ENCODE measurements at places on chromosomes 3 and 15.

- DNase-seq: no peak
Observed at GRCh38 chr15:36545467-36545992, 33.9 kb upstream of the CDIN1 start.

DNA sequence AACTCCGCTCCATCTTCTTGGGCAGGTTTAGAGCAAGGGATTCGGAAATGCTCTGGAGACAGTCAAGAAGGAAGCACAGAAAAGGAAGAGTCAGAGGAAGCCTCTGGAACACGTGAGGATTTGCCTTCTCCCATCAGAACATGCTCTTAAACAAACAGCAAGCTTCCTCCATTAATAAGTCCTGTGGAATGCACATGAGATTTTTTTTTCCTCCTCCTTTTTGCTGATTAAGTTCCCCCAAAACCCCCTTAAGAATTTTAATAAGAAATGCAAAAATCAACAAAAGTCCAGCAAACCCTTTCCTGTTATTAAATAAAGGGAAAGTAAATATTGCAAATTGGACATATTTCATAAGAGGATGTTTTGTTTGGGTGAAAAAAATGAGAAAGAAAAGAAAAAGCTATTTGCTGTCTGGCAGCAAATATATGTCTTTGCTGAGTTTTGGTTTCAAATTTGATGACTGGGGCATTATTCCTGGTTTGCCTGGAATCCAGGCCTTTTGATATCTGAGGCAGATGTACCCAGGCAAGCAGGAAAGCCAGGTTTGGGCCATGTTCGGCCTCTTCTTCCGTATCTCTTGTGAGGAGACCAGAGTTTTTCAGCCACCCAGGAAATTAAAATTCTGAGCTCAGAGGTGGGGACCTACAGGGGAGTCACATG, 7.9 kb upstream of the TSEN2 start:
- no peak for DNase-seq

GRCh38 chr3:181929501-181929900, 217.8 kb downstream of the SOX2 start:
- no peak for DNase-seq

- no peak for DNase-seq
Observed at GRCh38 chr3:172328282-172328681, 120.0 kb downstream of the GHSR start.

DNA sequence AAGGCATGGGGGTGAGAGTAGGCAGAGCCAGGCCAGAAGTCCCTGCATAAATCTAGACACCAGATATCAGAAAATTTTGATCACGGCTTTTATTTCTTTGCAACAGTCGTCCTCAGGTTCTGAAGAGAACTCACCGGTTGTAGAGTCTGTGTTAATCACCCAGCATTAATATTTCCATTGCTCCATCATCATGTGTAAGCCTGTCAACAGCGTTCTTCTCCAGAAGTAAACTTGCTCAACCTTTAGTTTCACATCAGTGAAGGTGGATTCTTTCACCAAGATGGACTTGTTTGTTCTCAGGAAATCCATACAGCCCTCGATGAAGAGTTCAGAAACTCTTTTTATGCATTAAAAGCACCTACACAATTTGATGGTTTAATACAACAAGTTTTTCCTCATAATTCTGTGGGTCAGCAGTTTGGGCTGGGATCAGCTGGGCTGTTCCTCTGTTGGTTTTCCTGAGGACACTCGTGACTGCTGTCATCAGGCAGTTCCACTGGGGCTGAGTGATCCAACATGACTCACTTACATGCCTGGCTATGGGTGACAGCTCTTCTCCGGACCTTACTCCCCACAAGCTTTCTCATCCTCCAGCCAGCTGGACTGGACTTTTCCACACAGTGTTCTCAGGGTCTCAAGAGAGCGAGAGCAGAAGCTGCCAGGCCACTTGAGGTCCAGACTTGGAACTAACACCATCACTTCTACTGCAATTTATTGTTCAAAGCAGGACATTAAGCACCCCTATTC, 303.4 kb downstream of the ZNF621 start:
- no peak for DNase-seq

- no peak for DNase-seq
Observed at GRCh38 chr15:76711351-76711827, 193.8 kb downstream of the SCAPER start.

DNA sequence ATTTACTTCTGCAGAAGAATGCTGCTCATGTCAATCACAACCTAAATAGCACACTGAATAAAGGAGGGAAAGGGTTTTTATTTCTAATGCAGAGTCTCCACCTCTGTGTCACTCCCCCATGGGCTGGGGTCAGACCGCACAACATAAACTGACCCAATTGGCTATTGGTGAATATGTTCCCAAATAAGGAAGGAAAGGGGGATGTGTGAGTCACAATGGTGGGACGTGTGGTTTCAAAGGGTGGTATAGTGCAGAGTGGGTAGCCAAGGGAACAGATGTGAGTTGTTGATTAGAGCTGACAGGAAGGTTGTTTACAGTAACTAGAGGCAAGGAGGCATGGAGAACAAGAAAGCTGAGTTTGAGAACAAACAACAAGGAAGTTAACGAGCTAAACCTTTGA, 491.8 kb downstream of the ZPLD1 start:
- DNase-seq: no peak

- no peak for DNase-seq
Observed at GRCh38 chr15:54564166-54564565, 585.9 kb downstream of the UNC13C start.

GRCh38 chr3:169227911-169228310, 435.6 kb downstream of the MECOM start:
- DNase-seq: no peak

GRCh38 chr15:65827065-65827464, 35.0 kb upstream of the DENND4A start:
- DNase-seq: peak; percentile 62

- no peak for DNase-seq
Observed at GRCh38 chr3:50203113-50203808, 1.8 kb upstream of the SLC38A3 start.

DNA sequence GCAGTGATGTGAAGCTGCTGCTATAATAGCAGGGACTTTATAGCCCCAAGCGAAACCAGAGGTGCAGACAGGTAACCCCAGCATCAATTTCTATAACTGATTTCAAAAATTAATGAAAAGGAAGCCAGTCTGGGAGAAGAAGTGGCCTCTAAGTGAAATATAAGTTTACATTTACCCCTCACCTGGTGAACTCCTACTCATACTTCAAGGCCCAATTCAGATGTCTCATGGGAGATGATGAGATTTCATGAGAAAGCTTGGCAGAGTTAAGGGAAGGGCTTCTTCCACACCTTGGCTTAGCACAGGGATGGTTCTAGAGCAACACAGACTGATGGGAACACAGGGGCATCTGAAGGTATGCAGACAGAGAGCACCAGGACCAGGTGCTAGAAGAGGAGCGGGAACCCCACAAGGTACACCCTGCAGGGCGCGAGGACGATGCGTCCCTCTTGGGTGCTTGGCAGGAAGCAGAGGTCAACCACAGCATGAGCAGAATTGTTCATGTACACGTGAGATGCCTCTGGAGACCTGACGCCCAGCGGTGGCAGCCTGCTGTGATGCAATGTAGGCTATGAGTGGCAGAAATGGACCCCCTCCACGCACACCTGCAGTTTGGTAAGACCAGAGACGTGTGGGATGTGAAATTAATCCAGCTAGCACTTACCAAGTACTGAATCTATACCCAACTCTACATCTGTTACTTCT, 102.9 kb downstream of the SRGAP3 start:
- DNase-seq: no peak

GRCh38 chr3:57918123-57918837, 89.9 kb upstream of the FLNB start:
- DNase-seq: no peak

DNA sequence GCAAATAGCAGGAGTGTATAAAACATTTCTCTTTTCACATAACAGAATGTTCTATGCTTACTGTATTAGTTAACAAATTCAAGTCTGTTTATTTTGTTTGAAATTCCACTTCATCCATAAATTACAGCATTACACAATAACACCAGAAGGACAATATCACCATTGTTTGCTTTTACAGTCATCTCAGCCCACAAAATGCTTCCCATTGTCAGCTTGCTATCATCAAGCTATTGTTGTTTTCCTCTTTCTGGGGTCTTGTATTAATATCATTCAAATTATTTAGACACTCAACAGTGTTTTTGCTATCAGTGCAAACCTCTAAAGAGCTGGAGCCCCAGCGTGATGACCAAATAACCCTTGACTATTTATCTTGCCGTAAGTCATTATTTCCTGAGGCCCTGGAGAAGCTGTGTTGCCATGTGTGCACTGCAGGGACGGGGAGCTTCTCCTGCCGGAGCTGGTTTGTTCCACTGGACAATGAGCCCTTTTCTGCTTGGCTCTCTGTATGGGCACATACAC, 1.1 kb downstream of the SAMMSON start:
- DNase-seq: no peak

GRCh38 chr15:69140306-69140705, 20.1 kb upstream of the GLCE start:
- no peak for DNase-seq

GRCh38 chr3:66394019-66394752, 106.6 kb downstream of the LRIG1 start:
- peak; percentile 49 for DNase-seq

GRCh38 chr15:74343797-74344127, 23.7 kb downstream of the CYP11A1 start:
- DNase-seq: no peak

DNA sequence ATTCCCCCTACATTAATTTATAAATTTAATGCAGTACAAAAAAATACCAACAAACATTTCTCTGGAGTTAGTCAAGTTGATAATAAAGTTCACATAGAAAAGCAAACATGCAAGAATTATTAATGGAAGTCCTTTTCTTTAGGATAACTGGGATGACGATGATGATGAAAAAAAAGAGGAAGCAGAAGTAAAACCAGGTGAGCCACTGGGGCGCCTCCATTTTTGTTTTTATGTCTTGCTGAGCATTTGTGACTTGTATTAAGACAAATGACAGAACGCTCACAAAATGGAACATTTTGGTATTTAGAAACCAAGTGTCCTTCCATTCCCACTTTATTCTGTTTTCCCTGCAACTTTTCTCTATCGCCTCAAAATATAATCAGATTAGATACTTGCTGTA, 13.8 kb downstream of the EIF3J start:
- DNase-seq: no peak

GRCh38 chr15:70617076-70617910, 146.1 kb downstream of the UACA start:
- no peak for DNase-seq

DNA sequence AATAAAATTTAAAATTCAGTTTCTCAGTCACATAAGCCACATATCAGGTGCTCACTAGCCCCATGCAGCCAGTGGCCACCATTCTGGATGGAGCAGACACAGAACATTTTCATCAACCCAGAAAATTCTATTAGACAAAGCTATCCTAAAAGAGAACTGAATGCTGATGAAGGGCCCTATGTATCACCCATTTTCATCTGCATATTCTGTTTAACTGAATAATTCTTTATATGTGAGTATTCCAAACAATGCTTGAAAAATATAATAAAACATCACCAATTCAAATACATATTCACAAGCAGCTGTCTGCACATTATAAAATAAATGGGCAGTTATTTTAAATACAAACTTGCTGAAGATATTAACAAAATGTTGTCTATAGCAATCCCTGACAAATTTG, 14.2 kb upstream of the CFAP44 start:
- no peak for DNase-seq

DNA sequence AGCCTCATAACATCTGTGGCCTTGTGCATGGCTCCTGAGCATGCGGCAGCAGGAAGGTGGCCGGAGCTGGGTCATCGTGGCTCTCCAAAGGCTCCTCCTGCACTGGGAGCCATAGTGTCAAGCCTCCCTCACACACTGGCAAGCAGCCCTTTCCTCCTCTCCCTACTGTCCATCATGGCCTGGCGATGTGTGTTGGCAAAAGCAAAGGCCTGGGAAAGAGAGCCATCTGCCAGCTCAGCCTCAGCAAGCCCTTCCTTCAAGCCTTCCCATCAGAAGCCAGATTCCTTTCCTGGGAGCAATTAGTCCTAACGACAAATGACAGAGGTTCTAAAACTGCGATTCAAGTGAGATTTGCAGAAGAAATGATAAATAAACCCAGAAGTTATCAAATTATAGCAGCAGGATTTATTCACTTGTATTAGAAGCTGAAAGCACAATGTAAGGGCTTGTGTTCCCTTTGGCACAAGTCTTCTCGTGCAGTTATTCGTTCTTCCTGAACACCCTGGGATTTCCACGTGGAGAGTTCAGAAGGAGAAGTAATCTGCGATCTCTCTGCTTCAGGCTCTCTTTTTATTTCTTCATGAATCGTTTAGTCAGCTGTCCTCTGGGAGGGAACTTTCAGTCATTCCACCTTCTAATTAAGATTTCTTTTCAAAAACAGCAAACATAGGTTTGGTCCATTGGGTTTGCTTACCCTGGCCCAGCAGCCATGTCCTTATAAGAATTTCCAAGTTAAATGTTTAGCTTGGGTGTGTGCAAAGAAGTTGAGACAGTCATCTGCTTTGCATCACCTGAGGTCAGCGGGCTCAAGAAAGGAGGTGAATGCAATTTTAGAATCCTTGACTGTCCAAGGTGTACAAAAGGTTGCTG, 110.3 kb upstream of the TMC3 start:
- DNase-seq: no peak

- DNase-seq: no peak
Observed at GRCh38 chr3:28903171-28903601, 377.7 kb upstream of the RBMS3 start.

DNA sequence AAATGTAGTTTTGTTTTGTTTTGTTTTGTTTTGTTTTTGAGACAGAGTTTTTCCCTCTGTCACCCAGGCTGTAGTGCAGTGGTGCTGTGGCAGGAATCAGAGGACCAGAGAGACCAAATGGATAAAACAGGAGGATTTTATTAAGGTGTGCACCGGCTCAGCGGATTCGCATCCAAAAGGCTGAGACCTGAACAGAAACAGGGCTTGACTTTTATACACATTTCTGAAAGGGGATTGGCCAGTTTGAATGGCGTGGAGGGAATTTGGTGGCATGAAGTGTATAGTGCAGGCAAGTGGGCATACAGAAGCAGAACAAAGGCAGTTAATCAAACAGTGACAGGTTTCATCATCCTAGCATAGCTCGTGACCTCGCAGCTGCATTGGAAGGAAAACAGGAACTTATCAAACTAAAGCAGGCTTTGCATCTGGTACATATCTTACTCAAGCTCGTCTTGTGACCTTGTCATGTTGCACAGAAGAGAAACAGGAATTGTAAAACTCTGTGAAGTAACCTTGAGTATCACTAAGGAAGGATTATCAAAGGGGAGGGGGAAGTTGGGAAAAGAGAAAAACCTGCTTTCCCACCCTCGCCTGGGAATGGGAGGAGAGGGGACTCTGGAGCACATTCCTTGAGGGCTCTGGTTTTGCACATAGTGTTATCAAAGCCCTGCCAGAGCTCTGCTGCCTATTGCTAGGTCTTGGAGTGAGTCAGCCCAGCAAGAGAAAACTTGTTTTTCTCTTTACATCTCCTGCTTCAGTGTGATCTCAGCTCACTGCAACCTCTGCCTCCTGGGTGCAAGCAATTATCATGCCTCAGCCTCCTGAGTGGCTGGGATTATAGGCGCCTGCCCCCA, 38.5 kb downstream of the C3orf62 start:
- no peak for DNase-seq
